ENCODE measurements at places on chromosomes 3 and 15.

DNA sequence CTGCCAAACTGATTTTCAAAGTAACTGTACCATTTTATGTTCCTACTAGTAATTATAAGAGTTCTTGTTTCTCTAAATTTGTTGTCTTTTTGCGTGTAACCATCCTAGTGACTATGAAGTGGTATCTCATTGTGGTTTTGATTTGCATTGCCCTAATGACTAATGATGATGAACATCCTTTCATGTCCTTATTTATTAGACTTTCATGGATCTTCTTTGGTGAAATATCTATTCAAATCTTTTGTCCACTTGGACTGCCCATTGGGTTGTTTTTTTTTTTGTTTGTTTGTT lies 3.6 kb downstream of the OXSR1 start:
- no peak for DNase-seq

DNA sequence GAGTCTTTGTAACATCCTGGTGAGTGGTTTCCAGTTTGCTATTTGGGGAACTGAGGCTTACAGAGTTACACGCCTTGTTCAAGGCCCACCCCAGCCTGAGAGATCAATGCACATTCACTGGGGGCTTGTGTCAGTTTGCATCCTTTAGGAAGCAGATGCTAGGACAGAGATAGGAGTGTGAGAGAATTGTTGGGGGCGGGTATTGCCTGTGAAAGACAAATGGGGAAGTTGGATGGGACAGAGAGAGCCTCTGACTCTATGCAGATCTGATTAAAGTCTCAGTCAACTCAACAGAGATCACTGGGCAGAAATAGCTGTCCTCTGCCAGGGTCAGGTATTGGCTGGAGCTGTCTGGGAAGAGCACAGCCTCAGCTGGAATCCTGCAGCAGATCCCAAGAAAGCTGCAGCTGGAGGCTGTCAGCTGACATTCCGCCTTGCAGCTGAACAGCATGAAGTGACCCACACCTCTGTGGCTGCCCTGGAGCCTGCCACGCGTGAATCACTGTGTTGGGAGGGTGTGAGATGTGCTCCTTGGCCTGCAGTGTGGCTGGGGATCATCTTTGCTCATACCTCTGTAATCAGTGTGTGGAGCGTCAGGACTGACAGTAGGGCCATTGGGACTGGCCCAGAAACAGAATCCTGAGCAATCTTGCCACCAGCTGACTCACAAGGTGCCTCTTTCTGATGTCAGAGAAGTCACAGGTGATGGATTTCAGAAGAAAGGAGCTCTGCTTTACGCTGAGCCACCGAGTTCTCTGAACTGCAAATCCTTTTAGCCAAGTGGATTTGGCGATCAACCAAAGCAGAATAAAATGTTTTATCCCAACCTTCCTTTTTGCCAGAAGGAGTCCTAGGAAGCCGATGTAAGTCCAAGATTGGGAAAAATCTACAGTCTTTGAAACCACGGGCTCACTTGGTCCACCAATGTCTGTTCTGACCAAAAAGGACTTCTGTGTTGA lies 284.1 kb upstream of the LRRFIP2 start:
- peak; percentile 69 for DNase-seq

DNA sequence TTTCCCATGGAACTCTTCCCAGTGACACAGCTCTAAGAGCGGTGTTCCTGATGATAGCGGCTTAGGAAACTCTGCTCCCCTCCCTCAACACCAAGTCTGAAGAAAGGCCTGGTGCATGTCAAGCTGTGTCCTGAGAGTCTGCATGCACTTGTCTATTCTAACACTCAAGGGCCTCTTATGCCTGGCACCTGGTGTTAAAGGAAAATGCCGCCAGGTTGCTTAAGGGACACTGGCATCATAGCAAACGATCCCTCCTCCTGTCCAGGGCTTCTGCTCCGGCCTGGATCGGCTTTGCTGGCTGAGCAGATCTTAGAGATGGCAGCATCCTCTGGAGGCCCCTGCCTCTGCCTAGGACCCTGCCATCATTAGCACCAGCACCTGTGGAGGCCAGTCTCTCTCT lies 121.7 kb downstream of the MEGF11 start:
- DNase-seq, result no peak

DNA sequence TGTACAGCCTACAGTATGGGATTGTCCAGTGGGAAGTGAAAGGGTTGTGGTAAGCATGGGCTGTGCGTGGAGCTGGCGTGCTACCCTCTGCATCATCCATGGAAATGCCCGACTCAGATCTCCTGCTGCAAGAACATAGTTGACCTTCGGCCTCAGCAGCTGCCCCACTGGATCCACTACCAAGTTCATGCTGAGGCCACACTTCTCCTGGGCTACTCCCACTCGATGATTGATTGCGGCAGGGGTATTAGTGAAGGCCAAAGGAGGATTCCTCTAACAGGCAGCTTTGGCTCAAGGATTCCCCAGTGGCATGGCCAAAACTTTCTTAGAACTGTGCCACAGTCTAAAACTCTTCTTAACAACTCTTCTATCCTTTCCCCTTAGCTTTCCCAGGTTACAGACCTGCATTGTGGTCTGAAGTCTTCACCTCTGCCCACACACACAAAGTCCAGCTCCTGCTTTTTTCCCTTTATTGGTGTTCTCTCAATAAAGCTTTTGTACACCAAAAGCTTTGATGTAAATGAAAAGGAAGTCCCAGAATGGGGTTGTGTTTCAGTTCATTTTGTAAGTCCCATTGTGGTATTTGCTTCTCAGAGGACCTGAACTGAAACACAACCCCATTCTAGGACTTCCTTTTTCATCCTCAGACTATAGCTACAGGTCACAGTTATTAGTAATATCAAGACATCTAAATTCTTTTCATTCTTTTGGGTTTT lies 4.9 kb upstream of the TBC1D5 start:
- peak; percentile 60 for DNase-seq

DNA sequence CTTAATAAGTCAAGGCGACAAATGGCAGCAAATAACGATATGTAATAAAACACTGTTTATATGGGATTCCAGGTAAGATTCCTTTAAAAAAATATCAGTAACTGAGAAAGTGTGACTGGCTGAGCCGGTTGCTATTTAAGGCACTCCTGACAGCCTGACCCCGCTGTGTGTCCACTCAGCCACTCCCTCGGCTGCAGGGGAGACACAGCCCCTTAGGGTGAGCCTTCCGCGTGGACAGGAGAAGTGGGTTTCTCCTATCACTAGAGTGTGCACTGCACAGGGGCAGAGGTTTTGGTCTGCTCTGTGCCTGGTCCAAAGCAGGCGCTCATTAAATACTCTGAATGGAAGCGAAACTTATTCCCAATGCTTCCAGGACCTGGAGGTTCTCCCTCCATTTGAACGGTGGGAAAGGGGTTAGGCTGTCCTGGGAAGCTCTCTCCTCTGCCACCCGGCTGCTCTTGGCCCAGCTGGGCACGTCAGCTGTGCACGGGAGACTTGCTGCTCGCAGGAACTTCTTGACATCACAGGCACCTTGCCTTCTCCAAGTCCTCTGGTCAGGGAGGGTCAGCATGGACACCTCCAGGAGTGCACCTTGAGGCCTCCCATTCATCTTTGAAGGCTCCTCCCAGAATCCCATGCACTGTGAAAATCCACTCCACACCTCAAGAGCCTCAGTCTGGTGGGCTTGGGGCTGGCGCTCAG lies 43.3 kb upstream of the SLCO2A1 start:
- no peak for DNase-seq

- no peak for DNase-seq
Measured at GRCh38 chr15:95684693-95685115, 645.8 kb upstream of the NR2F2 start.

GRCh38 chr3:28612232-28612631 lies 263.6 kb upstream of the AZI2 start:
- peak; percentile 40 for DNase-seq

- peak; percentile 45 for DNase-seq
Measured at GRCh38 chr15:38878926-38879325, 314.3 kb upstream of the RASGRP1 start.

Data from muscle of leg (tissue), 16 donors.